Neural crest cell (in vitro differentiated cells): ENCODE measurements at places on chromosomes 3 and 15.

DNA sequence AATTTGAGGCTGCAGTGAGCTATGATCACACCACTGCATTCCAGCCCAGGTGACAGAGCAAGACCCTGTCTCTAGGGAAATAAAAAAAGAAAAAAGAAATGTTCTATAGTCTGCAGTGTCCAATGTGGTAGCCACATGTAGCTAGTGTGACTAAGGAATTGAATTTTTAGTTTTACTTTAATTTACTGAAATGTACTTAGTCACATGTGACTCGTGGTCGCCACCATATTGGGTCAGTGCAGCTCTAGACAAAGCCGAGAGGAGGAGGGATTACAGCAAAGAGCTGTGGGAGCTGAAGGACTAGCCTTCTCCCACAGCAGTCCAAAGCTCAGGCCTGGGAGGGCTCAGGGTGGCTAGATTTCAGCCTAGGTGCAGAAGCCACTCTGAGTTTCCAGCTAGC is 65.9 kb upstream of the NTRK3 start:
- no peak for DNase-seq

- peak; percentile 69 for DNase-seq
These were observed at the start of gene ITGB5 for GRCh38 chr3:124887177-124887931. Gene ITGB5 (minus strand): TSS chr3:124887365. CDS start chr3:124887000, 365 bp downstream.

- peak; percentile 16 for DNase-seq
These were observed 604 bp downstream of the ISL2 start for GRCh38 chr15:76337059-76337695.

GRCh38 chr3:127150513-127151250 is 42.2 kb upstream of the PRR23E start:
- DNase-seq: no peak

- DNase-seq: no peak
These were observed 555.5 kb upstream of the TBL1XR1 start for GRCh38 chr3:177752831-177753230.

DNA sequence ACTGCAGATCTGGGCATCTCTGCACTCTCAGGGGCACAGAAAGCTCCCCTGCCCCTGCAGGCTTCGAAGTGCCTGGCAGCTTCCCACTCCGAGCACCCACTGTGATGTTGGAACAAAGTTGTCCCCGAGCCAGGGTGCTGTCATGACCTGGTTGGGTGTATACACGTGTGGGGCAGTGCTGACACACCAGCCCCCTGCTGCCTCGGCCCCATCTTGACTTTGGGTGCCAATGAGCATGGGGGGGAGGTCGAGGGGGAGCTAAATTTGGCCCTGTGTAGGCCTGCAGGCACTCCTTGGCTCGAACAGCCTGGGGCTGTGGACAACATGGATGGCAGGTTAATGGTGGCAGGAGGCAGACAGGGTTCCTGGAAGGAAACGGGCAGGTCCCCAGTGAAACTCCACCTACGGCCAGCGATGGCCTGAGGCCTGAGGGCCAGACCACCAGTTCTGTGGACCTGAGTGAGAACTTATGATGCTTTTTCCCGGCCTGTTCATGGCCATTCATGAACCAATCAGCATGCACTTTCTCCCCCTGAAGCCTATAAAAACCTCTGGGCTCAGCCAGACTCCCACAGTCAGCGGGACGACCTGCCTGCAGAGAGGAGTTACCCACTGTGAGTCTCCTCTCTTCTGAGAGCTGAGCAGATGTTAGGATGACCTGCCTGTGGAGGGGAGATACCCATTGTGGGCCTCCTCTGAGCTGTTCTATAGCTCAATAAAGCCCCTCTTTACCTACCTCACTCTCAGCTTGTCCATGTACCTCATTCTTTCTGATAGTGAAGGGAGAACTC is 1029.1 kb upstream of the GBE1 start:
- no peak for DNase-seq

- DNase-seq: no peak
These were observed 15.1 kb downstream of the ABI3BP start for GRCh38 chr3:100978011-100978659.

DNA sequence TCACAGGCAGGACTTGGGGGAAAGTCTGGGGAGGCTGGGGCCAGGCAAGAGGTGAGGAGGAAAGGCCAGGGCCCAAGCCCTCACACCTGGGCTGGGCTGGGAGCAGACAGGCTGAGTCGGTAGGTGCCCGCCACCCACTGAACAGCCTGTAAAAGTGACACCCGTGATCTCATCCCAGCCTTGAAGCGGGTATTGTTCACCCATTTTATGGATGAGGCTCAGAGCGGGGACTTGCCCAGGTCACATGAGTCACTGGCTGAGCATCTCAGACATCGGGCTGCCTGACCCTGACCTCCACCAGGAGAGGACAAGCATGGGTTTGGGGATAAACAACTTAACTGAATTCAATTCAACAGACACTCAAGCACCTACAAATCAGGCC is 52.0 kb upstream of the CTSH start:
- DNase-seq: no peak

DNA sequence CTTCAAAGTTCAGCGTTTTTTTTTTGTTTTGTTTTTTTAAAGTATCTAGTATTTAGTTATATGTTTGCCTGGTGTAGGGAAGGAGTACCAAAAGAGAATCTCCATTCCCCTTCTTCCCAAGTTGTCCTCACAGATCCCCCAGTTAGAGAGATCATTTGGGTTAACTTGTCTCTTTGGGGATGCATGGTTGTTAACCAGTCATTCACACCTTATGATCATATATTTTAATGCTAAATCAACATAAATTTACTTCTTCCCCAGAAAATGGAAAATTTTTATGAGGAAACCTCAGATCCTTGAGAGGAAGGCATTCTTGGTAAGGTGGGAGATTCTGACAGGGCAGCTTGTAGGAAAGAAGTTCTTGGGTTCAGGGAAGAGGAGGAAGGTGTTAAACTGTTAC is 1.5 kb upstream of the MGA start:
- no peak for DNase-seq

DNA sequence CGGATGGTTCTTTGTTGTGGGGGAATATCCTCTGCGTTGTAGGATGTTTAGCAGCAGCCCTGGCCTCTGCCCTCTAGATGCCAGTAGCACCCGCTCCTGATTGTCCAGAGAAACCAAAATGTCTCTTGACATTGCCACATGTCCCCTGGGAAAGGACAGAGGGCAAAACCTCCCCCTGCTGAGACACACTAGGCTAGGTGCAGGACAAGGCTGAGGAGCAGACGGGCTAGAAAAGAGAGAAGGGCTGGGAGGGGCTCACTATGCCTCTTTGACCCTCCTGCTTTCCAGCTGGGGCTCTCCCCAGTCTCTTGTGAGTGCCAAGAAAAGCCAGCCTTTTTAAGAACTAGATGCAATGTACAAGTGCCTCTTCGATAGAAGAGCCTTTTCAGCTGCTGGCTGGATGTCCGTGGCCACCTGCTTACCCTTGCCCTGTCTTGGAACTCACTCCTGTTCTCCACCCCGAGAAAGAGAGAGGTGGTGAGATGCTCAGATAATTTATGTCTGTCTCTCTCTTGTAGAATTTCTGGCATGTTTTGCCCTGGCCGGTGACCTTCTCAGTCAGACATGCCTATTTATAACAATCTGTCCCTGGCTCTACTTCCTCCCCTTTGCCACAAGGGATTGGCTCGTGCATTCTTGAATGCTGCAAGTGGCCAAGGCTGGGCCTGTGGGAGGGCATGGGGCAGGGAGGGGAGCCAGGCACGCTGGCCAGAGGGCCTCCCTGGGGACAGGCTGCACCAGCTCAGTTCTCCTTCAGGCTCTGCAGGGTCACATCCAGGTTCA is 142.6 kb downstream of the RPLP1 start:
- no peak for DNase-seq
